ENCODE measurements at places on chromosomes 3 and 15. TPM values are rescaled to one million over a fixed set of nuclear protein-coding genes. Genes with fewer than 3 reads are reported as not detected.

GOLGA8G gene
- not detected for total RNA-seq

KLF13 gene
- total RNA-seq, result 35.7 TPM

TMEM158 gene
- total RNA-seq, result 0.38 TPM

BNIP2 gene
- 87.4 TPM for total RNA-seq

SCG5 gene
- total RNA-seq, result 0.30 TPM

FBXO22 gene
- 19.1 TPM for total RNA-seq

CCR4 gene
- not detected for total RNA-seq

RPL15 gene
- total RNA-seq, result 798 TPM

GABRR3 gene
- total RNA-seq, result not detected

ACVR2B gene
- 6.3 TPM for total RNA-seq

PDCD6IP gene
- total RNA-seq, result 134 TPM

DTX3L gene
- total RNA-seq, result 14.3 TPM

PLA2G4E gene
- 0.08 TPM for total RNA-seq

RBP2 gene
- not detected for total RNA-seq

CAMK2N2 gene
- total RNA-seq, result 0.30 TPM

LIPH gene
- total RNA-seq, result 0.51 TPM

TMEM207 gene
- total RNA-seq, result not detected

AADACL2 gene
- total RNA-seq, result not detected

STAC gene
- total RNA-seq, result 0.51 TPM

EAF2 gene
- 1.9 TPM for total RNA-seq

SMAD6 gene
- total RNA-seq, result 50.2 TPM

GOLGA8O gene
- total RNA-seq, result 2.3 TPM

ASB14 gene
- 5.8 TPM for total RNA-seq

KIF7 gene
- total RNA-seq, result 5.8 TPM

CKMT1B gene
- total RNA-seq, result not detected

LYZL4 gene
- total RNA-seq, result not detected

IL20RB gene
- total RNA-seq, result 0.70 TPM

GRK7 gene
- 0.08 TPM for total RNA-seq

COLQ gene
- total RNA-seq, result 41.7 TPM

PPARG gene
- 7.8 TPM for total RNA-seq

OIP5 gene
- total RNA-seq, result not detected

PSTPIP1 gene
- 2.7 TPM for total RNA-seq

CSPG4 gene
- 21.3 TPM for total RNA-seq

MAPKAPK3 gene
- 266 TPM for total RNA-seq

HSPBAP1 gene
- 4.3 TPM for total RNA-seq

GJD2 gene
- total RNA-seq, result 0.11 TPM

UCN2 gene
- total RNA-seq, result 0.48 TPM
